Activated T-cell treated with anti-CD3 and anti-CD28 coated beads, Interleukin-2, amount 50 U/mL, for 72 hours (primary cell): ENCODE measurements at places on chromosomes 2 and 18. TPM values are rescaled to one million over a fixed set of nuclear protein-coding genes. Genes with fewer than 3 reads are reported as not detected.

- no peak overlapping the region for H3K4me3 ChIP-seq
- H3K36me3 ChIP-seq: no peaks in the 10 kb centered on the region
- DNase-seq: no peak
- H3K4me1 ChIP-seq: no peaks in the 10 kb centered on the region
- no peak overlapping the region for H3K27ac ChIP-seq
- peaks cover 36% of the 10 kb centered on the region for H3K27me3 ChIP-seq
These were observed 173.7 kb downstream of the TPGS2 start for GRCh38 chr18:36655074-36655473.

DNA sequence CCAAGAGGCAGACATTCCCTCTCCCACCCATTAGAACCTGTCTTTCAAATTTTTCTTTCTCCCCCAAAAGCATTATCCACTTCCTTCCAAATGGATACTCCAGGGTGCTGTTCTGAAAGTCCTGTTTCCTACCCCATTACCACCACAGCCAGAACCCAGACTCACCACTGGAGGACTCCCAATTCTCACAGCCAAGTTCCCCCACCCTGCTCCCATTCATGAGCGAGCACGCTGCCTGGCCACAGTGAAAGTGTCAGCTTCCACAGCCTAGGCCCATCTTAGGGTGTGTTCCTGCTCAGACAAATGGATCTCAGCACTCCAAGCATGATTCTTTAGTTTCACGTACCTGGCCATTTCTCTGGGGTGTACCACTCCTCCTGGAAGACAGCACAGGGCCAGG lies 3.8 kb upstream of the ANKRD53 start:
- no peak for DNase-seq
- no peak overlapping the region for H3K27ac ChIP-seq
- no peaks in the 10 kb centered on the region for H3K27me3 ChIP-seq
- no peaks in the 10 kb centered on the region for H3K36me3 ChIP-seq
- H3K4me1 ChIP-seq: peaks cover 16% of the 10 kb centered on the region

GRCh38 chr2:230843132-230843531 lies 21.6 kb upstream of the ITM2C start:
- peaks cover 14% of the 10 kb centered on the region for H3K27me3 ChIP-seq
- DNase-seq: no peak
- peaks cover 4% of the 10 kb centered on the region for H3K36me3 ChIP-seq
- no peak overlapping the region for H3K4me3 ChIP-seq
- H3K27ac ChIP-seq: no peak overlapping the region
- H3K4me1 ChIP-seq: peaks cover 27% of the 10 kb centered on the region

DNA sequence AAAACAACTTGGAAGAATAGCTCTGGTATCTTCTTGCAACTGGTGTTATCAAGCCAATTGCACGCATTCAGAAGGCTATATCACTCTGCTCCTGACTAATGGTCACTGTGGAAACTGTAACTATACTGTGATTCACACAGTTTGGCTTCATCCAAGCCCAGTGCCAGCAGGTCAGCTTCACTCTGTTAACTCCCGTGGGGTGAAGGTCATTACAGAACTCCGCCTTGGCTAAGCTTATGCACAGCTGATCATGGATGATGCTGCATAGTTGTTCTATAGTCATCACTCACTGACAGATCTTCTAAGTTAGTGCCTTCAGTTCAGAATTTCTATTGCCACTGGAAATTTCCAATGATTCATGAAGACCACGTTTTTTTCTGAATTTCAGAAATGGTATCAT lies 497.2 kb upstream of the NETO1 start:
- DNase-seq: no peak
- H3K27me3 ChIP-seq: no peaks in the 10 kb centered on the region
- H3K4me1 ChIP-seq: no peaks in the 10 kb centered on the region
- H3K27ac ChIP-seq: no peak overlapping the region

DNA sequence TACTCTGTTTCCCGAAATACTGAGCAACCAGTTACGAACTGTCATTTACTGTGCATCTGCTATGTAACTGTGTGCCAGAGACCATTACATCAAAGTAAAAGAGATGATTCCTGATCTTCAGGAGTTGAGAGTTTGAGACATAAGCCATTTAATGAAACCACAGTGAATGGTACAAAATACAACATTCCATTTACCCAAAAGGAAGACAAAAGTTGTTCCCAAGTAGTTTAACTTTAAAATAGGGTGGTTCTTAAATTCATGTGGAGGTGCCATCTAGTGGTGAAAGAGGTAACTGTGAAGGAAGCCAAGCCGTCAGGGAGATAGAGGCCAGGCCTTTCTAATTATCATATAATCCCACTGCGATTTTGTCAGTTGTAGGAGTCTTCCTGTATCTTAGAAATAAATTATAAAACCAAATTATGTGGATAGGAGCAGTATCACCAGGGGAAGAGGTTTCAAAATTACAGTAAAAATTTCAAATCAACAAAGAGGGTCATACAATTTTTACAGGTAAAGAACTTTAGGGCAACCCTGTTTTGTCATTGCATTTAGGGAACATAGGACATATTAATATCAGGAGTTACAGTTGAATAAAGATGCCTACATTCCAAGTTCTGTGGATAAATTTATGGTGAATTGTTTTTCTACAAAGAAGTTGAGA lies 67.7 kb downstream of the EPAS1 start:
- peak overlapping the region; percentile 1 for H3K27ac ChIP-seq
- peaks cover 31% of the 10 kb centered on the region for H3K4me1 ChIP-seq
- no peak overlapping the region for H3K4me3 ChIP-seq
- H3K36me3 ChIP-seq: no peaks in the 10 kb centered on the region

DNA sequence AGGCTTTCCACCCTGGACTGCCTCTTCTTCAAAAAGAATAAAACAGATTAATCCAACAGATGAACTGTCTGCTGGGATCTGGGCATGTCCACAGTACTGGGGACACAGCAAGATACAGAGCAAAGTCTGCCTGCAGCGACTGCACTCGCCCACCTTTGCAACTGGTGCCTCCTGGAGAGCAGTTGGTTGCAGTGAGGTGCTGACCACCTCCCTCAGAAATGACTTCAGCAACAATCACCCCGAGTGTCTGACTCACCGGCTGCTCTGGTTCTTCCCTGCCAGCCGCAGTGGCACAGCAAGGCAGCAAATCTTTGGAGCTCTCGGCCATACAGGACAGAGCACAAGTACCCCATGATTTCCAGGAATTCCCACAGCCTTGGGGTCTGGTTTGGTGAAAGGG lies 179.7 kb downstream of the ANAPC1 start:
- DNase-seq: peak; percentile 48
- peaks cover 79% of the 10 kb centered on the region for H3K4me1 ChIP-seq
- no peak overlapping the region for H3K27ac ChIP-seq
- H3K36me3 ChIP-seq: no peaks in the 10 kb centered on the region
- H3K4me3 ChIP-seq: no peak overlapping the region
- peaks cover 22% of the 10 kb centered on the region for H3K27me3 ChIP-seq

DNA sequence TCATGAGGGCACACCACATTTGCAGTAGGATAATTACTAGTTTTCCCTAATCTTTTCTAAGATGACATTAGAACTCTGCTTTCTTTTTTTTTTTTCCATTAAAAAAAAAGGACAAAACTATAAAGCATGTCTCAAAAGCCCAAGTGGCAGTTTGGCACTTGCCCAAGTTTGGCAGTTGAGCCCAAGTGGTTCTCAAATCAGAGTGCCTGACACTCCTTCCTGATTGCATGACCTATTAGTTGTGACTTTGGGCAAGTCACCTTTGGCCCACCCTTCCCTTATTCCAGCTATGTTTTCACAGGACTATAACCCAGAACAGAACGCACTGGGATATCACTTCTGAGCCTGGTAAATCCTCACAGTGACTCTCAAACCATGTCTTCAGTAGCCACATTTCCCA lies 273.0 kb downstream of the CCDC85A start:
- H3K27ac ChIP-seq: no peak overlapping the region
- H3K27me3 ChIP-seq: no peaks in the 10 kb centered on the region
- no peak for DNase-seq

GRCh38 chr2:43714164-43714563 lies 37.9 kb upstream of the C1GALT1C1L start:
- no peak overlapping the region for H3K4me3 ChIP-seq
- H3K36me3 ChIP-seq: no peaks in the 10 kb centered on the region
- H3K4me1 ChIP-seq: no peaks in the 10 kb centered on the region
- no peak overlapping the region for H3K27ac ChIP-seq
- peaks cover 9% of the 10 kb centered on the region for H3K27me3 ChIP-seq
- no peak for DNase-seq

DNA sequence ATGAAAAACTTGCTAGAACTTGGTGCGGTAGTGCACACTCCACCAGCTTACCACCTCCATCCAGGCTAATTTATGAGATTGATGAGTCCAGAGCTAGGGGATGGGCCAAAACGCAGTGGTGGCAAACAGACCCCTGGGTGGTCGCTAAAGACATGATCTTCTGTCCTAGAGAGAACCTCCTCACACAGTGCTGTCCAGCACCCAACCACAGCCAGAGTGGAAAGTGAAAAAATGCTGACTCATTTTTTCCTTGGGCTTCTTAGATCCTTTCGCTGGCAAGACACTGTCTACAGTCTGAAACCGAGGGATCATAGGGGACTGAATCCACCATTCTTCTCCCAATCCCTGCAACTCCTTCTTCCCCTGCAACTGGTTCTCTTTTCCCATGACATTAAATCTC lies 4.1 kb downstream of the ANTXR1 start:
- peaks cover 78% of the 10 kb centered on the region for H3K27me3 ChIP-seq
- no peak for DNase-seq
- H3K4me3 ChIP-seq: no peak overlapping the region
- H3K36me3 ChIP-seq: no peaks in the 10 kb centered on the region
- H3K4me1 ChIP-seq: peaks cover 16% of the 10 kb centered on the region

GRCh38 chr2:130377491-130377890 lies 21.6 kb downstream of the PTPN18 start:
- no peak overlapping the region for H3K27ac ChIP-seq
- H3K4me3 ChIP-seq: peak overlapping the region; percentile 7
- DNase-seq: no peak
- H3K36me3 ChIP-seq: peaks cover 19% of the 10 kb centered on the region
- H3K27me3 ChIP-seq: no peaks in the 10 kb centered on the region

DNA sequence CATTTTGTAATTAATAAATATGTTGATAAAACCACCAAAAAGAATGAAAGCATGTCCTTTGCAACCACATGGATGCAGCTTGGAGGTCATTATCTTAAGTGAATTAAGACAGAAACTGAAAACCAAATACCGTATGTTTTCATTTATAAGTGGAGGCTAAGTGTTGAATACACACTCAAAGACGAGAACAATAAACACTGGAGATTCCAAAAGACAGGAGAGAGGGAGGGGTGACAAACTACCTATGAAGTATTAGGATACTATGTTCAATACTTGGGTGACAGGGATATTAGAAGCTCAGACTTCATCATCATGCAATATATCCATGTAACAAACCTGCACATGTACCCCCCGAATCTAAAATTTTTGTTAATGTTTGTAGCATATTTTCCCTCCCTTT lies 7.0 kb downstream of the ERLEC1 start:
- H3K27ac ChIP-seq: peak overlapping the region; percentile 33
- peaks cover 14% of the 10 kb centered on the region for H3K4me1 ChIP-seq
- no peaks in the 10 kb centered on the region for H3K27me3 ChIP-seq
- H3K4me3 ChIP-seq: no peak overlapping the region
- peaks cover 4% of the 10 kb centered on the region for H3K36me3 ChIP-seq
- DNase-seq: no peak

DNA sequence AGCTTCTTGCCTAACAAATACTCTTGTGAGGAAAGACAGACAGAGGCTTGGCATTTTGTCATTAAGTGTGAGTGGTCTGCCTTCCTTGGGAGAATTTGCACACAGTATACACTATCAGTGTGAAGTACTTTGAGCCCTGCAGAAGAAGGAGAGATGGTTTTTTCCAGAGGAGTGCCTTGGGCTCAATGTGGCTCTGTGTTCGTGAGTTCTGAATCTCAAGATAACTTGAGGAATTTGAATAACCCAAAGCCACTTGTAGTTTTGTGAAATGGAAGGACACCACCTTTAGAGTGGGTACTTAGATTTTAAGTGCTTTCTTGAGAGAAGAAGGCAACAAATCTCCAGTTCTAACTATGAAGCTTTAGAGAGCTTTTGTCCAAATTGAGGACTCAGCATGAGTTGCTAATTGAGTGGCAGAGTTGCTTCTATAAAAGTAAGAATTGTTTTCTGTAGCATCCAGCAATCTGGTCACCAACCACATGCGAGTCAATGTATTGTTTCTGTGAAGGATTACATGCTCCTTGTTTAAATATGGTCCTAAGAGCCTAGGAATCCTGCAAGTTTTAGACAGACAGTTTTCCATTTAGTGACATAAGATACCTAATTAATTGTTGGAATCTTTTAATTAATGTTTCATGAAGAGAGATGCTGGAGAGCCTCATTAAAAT lies 68.3 kb downstream of the BABAM2 start:
- H3K4me1 ChIP-seq: peaks cover 88% of the 10 kb centered on the region
- peak; percentile 15 for DNase-seq
- peak overlapping the region; percentile 97 for H3K27ac ChIP-seq
- H3K4me3 ChIP-seq: peak overlapping the region; percentile 83

GRCh38 chr2:17657759-17658158 lies 95.9 kb downstream of the SMC6 start:
- no peak for DNase-seq
- peaks cover 21% of the 10 kb centered on the region for H3K4me1 ChIP-seq
- no peak overlapping the region for H3K4me3 ChIP-seq
- H3K36me3 ChIP-seq: no peaks in the 10 kb centered on the region
- no peak overlapping the region for H3K27ac ChIP-seq
- H3K27me3 ChIP-seq: no peaks in the 10 kb centered on the region

DNA sequence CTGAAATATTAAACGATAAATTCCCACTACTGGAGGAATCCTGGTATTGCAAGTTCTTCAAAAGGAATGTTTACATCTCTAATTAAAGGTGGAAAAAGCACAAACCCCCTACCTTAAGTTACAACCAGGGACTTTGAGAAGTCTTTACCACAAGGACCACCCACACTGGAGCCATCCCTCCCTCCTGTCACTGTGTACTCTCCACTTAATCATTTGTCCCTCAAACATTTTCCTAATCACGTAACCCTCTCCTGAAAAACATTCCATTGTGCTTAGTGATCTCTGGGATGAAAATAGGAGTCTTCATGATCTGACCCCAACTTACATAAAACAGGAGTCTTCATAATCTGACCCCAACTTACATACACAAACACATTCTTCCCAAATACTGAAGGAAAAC lies 85.7 kb downstream of the SUCLG1 start:
- H3K4me1 ChIP-seq: no peaks in the 10 kb centered on the region
- DNase-seq: no peak
- H3K27me3 ChIP-seq: peaks cover 9% of the 10 kb centered on the region
- H3K36me3 ChIP-seq: no peaks in the 10 kb centered on the region
- H3K4me3 ChIP-seq: no peak overlapping the region
- H3K27ac ChIP-seq: no peak overlapping the region

The TACR1 gene
- not detected for total RNA-seq

The PCARE gene
- total RNA-seq: not detected

The TIMM21 gene
- 23.9 TPM for total RNA-seq

The CYTIP gene
- 460 TPM for total RNA-seq

The SLC40A1 gene
- total RNA-seq: 5.0 TPM
